ENCODE measurements at places on chromosomes 1 and 21.
A peak's percentile ranks its signal among the peaks of the same experiment; 100 is the strongest.

GRCh38 chr1:151137789-151138188 lies 8.6 kb downstream of the SEMA6C start:
- peak; percentile 13 for DNase-seq

DNA sequence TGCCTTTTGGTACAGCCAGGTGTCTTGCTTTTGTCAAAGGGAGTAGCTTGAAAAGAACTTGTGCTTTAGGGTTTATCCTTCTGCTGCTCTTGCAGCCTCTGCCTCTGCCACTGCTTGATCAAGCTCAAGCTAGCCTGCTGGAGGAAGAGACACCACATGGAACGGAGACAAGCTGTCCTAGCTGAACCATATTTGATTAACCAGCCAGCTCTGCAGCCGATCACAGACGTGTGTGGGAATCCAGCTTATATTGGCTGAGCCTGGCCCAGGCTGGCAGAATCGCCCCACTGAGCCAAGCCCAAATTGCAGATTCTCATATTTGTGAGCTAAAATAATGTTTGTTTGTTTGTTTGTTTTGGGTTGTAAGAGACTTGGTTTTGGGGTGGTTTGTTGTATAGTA lies 18.7 kb upstream of the FAM78B start:
- no peak for DNase-seq

GRCh38 chr1:11373029-11373894 lies 100.3 kb downstream of the UBIAD1 start:
- no peak for DNase-seq

DNA sequence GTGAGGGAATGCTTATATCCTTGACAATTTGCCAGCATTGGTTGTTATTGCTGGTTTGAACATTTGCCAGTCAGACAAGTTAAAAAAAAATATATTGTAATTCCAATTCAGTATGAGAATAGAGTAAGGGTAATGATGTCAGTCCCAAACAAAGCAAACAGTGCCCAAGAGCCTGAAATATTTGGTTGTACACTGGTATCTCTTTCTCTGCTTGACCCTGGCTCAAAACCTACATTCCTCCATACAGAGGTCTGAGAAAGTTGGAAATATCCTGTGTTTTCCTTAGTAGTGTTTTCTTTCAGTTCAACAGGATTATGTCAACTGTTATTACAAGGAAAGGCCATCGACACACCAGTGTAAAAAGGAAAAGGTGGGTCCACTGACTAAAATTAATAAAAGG lies 145.6 kb downstream of the MRPL39 start:
- DNase-seq: no peak

DNA sequence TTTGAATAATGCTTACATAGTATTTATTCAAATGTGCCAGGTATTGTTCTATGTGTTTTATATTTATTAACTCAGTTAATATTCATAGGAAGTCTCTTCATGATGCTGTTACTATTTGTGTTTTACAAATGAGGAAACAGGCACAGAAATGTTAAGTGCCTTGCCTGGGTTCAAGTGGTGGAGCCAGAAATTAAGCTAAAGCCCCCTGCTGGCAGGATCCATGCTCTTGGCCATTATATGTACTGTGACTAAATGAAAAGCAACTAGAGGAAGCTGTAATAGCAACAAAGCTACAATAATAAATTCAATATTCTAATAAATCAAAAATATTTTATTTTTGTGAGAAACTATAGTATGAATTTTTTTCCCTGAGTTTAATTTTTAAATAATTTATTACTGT lies 30.0 kb downstream of the IARS2 start:
- DNase-seq: no peak
